Right renal cortex interstitium (tissue), 3 donors: ENCODE measurements at places on chromosomes 11 and 22.

GRCh38 chr11:47415091-47415854 is 6.9 kb downstream of the SLC39A13 start:
- no peak for DNase-seq

DNA sequence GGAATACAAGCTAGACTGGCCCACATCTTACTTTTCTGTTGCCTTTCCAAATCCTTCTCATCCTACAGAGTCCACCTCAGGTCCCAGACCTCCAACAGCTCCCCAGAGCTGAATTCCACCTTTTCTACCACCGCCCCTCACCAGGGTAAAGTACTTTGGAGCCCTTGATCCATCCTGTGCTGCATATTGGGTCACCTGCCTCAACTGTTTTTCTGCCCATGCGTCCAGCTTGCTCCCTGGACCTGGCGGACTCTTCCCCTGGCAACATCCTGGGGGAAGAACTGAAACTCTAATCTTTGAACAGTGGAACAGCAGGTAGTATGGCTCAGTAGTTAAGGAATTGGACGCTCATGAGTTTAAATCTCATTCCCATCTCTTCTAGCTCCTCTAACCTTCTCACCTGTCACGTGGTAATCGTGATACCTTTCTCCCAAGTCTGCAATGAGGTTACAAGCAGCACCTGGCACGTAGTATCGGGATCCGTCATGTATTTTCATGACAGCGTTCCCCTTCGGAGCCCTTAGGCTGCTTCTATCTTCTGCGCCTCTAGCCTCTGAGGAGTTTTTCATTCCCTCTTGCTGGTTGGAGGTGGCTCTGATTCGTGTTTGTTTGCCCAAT is 98.1 kb downstream of the CEP164 start:
- no peak for DNase-seq

DNA sequence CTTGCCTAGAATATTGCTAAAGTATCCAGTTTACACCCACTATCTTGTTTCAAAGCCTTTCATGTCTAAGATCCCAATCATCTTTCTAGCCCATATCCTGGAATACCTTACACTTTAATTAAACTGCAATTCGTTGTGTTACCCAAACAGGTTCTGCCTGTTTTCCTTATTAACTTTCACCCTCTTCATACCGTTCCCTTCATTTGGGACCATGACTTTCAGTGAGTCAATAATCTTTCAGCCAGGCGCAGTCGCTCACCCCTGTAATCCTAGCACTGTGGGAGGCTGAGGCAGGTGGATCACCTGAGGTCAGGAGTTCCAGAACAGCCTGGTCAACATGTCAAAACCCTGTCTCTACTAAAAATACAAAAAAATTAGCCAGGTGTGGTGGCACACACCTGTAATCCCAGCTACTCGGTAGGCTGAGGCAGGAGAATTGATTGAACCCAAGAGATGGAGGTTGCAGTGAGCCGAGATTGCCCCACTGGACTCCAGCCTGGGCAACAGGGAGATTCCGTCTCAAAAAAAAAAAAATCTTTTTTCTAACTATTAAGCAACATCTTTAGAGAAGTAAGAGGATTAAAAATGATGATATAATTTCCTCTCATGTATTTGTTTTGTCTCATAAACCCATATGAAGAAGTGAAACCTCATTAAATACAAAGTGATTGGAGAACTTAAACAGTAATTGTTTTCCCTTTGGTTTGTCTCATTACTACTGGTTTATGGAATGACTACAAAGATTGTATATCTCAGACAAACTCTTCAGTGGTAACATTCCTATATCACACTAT is 20.7 kb downstream of the DMC1 start:
- DNase-seq: no peak

GRCh38 chr11:65078786-65079342 is 5.0 kb downstream of the CDCA5 start:
- no peak for DNase-seq

- peak; percentile 53 for DNase-seq
These were observed 66.9 kb downstream of the RBFOX2 start for GRCh38 chr22:35961480-35962295.

DNA sequence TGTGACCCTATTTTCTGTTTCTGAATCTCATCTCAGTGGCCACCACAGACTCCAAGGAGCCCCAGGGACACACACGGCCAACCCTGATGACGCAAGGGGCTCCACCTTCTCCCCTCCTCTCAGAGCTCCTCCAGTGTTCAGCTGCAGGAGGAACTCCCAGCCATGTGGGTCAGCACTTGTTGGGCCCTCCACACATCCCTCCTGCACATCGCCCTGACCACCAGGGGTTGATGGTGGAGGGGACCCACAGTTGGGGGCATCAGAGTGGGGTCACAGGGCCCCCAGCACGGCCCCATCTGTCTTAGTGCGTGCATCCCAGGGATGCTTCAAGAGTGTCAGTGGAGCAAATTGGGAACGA is 499.6 kb downstream of the BRD1 start:
- no peak for DNase-seq

DNA sequence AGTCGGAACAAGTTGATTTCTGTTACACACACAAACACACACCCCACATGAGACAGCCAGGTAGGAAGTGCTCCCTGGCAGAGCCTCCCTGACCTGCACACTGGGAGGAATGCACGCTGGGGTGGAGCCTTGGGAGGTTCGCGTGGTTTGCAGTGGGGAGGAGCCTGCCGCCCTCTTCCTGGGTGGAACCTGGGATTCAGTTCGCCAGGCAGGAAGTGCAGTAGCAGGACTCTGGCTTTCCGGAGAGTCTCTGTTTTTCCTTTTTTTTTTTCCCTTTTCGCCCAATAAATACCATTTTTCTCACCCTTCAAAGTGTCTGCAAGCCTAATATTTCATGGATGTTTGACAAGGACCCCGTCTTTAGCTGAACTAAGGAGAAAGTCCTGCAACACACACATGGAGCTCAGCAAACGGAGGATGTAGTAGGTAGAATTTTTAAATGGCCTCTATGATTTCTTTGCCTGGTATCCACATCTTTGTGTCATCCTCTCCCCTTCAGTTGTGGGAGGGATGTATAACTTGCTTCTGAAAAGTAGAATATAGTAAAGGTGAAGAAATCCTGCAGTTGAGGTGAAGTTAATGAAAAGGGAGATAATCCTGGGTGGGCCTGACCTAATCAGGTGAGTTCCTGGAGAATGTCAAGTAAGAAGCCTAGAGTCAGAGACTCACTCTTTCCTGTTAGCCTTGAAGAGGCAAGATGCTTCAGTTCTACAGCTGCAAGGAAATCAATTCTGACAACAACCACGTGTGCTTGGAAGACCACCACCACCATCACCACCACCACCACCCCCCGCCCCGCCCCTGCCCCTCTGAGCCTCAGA is 72.9 kb downstream of the PIWIL4 start:
- no peak for DNase-seq
